CD4-positive, alpha-beta T cell treated with Interleukin-4 for 4 hours (primary cell): ENCODE measurements at places on chromosomes 2 and 18.

GRCh38 chr2:134201533-134201932 is 52.3 kb upstream of the MGAT5 start:
- DNase-seq, result no peak

- DNase-seq, result no peak
These were observed 46.5 kb downstream of the KCNIP3 start for GRCh38 chr2:95343429-95344214.

GRCh38 chr2:224069172-224069571 is 30.1 kb upstream of the SERPINE2 start:
- no peak for DNase-seq

DNA sequence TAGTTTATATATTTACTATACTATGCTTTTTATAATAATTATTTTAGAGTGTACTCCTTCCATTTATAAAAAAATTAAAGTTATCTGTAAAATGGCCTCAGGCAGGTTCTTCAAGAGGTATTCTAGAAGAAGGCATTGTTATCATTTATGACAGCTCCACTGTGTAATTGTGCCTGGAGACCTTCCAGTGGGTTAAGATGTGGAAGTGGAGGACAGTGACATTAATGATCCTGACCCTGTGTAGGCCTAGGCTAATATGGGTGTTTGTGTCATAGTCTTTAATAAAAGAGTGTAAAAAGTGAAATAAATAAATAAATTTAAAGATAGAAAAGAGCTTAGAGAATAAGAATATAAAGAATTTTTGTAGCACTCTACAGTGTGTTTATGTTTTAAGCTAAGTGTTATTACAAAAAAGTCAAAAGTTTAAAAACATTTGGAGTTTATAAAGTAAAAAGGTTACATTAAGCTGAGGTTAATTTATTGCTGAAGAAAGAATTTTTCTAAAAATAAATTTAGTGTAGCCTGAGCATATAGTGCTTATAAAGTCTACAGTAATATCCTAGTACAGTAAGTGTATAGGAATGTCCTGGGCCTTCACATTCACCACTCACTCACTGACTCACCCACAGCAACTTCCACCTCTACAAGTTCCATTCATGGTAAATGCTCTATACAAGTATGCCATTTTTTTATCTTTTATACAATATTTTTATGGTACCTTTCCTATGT is 190.0 kb upstream of the SESTD1 start:
- no peak for DNase-seq

DNA sequence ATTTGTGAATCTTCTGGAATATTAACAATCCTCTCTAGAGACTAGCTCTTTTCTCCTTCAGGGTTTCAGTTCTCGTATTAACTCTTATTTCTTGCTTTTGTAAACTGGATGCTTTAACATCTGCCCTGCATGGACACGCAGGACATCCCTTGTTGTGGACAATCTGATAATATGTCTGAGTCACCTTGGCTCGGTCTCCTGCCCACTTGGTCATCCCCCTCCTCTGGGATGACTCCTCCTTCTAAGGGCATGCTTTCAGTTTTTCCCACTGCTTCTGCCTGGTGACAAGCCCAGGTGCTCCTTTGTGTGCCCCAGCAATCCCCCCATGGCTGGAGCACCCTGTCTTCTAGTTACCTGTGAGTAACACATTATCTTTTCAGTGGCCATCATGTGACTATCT is 460.5 kb downstream of the DSC3 start:
- DNase-seq, result no peak

- DNase-seq, result no peak
These were observed 32.7 kb upstream of the PRLH start for GRCh38 chr2:237533668-237534161.

DNA sequence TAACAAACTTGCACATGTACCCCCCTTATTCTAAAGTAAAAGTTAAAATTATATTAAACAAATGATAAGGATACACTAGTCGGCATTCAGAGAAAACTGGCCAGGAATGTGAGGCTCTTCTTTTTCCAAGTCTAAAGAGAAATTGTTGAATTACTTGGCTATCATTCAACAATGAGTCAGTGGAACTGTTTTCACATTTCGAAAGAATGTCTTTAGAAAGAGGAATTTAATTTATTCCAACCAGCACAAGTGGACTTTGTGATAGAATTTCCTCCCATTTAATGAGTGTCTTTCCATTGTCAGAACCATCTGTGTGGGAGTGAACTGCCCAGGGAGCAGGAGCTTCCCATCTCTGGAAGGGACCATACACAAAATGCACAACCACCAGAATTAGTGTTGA is 792.2 kb downstream of the EPHA4 start:
- DNase-seq, result no peak

DNA sequence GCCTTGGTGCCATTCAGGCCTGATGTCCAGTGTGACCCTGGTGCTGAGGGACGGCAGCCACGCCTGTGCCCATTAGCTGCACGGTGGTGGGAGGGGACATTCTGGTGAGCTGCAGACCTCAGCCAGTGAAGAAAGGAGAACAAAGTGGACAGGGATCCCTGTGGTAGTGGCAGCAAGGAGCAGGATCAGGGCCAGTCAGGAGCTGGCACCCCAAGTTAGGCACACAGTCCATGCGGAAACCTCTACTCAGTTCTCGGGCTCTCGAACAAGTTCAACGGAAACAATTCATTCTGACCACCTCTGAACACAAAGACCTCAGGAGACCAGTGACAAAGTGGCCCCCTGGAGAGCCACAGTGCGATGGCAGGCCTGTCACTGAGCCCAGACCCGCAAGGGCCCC is 30.1 kb downstream of the COA5 start:
- DNase-seq, result no peak
